ENCODE measurements at places on chromosomes 12 and 14. TPM values are rescaled to one million over a fixed set of nuclear protein-coding genes. Genes with fewer than 3 reads are reported as not detected.

The PZP gene
- total RNA-seq = not detected

The TNS2 gene
- 1.7 TPM for total RNA-seq

The GARIN6 gene
- not detected for total RNA-seq

The DACT1 gene
- 4.7 TPM for total RNA-seq

The SLC7A8 gene
- total RNA-seq = 0.25 TPM

The PMEL gene
- not detected for total RNA-seq

The OR4N2 gene
- total RNA-seq = not detected

The POU6F1 gene
- total RNA-seq = 7.2 TPM

The PPM1H gene
- total RNA-seq = not detected

The CDKL1 gene
- 7.5 TPM for total RNA-seq

The B4GALNT3 gene
- 13.6 TPM for total RNA-seq

The TSPAN8 gene
- total RNA-seq = not detected

The SERPINA4 gene
- not detected for total RNA-seq

The C12orf54 gene
- total RNA-seq = not detected

The SMAGP gene
- 2.4 TPM for total RNA-seq

The DENR gene
- 69.6 TPM for total RNA-seq

The GPR84 gene
- 2.4 TPM for total RNA-seq

The RPS6KL1 gene
- 5.9 TPM for total RNA-seq

The COQ10A gene
- total RNA-seq = 19.9 TPM

The CBLN3 gene
- 17.7 TPM for total RNA-seq
